ENCODE measurements at places on chromosomes 5 and 9.

DNA sequence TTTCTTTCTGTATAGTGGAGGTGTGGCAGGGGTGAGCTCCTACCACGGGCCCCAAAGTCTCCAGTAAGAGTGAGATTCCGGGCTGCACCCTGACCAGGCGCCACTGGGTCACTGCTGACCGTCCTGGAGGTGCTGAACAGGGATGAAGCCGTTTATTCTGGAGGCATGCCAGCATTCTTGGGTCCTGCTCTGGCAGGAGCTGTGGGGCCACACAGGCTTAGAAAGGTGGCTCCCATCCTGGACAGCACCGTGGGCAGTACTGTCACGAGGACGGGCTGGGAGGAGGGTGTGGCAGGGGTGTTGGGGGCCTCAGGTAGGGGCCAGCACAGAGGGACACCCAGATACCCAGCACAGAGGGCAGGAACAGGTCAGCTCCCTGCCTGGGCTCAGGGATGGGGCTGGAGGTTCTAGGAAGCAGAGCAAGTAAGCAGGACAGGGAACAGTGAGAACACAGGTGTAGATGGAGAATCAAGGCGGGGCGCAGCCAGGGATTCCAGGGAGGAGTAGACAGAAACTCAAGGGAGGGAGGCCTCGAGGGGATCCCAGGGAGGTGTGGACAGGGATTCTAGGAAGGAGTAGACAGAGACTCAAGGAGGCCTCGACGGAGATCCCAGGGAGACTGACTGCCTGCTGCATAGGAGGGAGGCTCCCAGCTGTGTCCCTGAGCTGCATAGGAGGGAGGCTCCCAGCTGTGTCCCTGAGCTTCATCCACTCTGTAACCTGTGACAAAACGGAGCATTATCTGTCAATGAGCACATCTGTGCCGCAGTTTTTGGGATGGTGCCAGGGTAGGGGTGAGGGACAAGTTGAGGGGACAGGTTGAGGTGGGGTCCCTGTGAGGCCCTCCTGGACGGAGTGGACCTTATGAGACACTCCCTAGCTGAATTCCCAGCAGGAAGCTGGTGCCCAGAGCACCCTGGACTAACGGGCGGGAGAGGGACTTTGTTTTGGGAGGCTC lies 1.1 kb upstream of the PLEKHG4B start:
- DNase-seq, result no peak

- DNase-seq, result no peak
Observed at GRCh38 chr5:35884191-35884769, 27.6 kb downstream of the IL7R start.

GRCh38 chr5:135332519-135333150 lies 66.4 kb downstream of the MACROH2A1 start:
- no peak for DNase-seq

- DNase-seq, result no peak
Observed at GRCh38 chr5:89694026-89694550, 715.5 kb downstream of the CETN3 start.

DNA sequence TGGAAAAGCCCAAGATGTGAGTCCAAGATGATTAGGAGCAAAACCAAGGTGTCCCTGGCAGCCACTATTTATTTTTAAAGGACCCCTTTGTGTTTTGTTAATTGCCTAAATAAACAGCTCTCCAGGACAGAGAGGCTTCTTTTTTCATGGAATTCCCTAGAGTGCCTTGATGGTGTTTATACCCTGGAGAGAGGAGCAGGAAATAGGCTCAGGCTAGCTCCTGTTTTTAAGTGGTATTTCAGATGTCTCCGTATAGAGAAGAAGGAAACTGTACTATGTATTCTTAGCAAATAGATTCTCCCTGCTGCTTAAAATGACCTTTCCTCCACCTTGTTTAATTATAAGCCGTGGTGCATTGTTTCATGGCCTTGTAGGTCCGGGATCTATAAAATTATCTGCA lies 292.4 kb downstream of the CD180 start:
- DNase-seq, result no peak

GRCh38 chr5:144680711-144681110 lies 510.0 kb downstream of the KCTD16 start:
- DNase-seq, result no peak

- DNase-seq, result no peak
Observed at GRCh38 chr5:40955313-40955712, 46.0 kb downstream of the C7 start.

GRCh38 chr5:36790847-36791246 lies 85.7 kb upstream of the NIPBL start:
- DNase-seq, result no peak

- no peak for DNase-seq
Observed at GRCh38 chr5:56286015-56286884, 53.1 kb upstream of the ANKRD55 start.

DNA sequence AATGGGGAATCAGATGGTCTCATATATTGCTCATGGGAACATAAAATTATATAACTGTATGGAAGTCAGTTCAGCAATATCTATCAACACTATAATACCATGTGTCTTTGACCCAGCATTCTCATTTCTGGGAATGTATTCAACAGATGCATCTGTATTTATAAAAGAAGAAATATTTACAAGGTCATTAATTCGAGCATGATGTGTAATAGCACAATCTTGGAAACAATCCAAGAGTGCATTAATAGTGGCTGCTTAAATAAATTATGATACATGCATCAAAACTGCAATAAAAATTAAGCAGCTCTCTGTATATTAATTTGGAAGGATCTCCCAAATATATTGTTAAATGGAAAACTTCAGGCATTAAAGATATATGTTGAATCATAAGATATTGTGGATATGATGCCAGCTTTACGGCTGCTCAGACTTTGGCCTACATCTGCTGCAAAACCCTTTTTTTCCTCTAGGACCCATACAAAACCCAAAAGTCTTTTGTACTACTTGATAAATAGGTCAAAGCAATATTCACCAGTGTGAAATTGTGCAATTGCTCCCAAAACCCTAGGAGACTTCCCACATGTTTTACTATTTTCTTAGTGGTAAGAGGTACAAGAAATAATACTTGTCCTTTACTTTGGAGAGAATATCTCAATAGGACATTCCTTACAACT lies 45.3 kb upstream of the ISOC1 start:
- no peak for DNase-seq

DNA sequence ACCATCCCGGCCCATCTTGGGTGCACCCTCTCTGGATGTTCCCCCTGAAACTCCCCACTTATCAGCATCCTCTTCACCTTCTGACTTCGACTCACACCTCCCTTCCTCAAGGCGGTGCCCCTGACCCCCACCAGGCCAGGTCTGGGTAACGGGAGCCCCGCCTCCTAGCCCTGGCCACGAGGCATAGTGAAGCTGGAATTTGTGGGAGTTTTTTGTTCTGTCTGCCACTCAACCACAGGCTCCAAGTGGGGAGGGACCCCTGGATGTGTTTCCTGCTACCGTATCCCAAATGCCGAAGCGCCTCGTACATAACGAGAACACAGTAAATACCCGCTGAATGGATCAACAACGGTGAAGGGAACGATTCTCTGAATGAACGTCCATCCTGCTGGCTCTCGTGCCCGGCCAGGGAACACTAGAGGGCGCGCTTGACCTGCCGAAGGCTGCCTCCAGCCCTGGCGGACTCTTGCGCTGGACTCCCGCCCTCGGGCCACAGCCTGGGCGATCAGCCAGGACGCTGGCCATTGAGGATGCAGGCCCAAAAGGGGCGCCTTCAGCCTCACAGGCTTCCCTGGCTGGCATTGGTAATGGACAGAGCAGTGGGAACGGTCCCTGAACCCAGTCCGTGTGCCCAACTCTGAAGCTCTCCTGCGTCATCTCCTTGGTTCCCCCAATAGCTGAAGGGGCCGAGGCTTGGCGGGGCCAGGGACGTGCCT lies 47.3 kb upstream of the PHYKPL start:
- peak; percentile 21 for DNase-seq

DNA sequence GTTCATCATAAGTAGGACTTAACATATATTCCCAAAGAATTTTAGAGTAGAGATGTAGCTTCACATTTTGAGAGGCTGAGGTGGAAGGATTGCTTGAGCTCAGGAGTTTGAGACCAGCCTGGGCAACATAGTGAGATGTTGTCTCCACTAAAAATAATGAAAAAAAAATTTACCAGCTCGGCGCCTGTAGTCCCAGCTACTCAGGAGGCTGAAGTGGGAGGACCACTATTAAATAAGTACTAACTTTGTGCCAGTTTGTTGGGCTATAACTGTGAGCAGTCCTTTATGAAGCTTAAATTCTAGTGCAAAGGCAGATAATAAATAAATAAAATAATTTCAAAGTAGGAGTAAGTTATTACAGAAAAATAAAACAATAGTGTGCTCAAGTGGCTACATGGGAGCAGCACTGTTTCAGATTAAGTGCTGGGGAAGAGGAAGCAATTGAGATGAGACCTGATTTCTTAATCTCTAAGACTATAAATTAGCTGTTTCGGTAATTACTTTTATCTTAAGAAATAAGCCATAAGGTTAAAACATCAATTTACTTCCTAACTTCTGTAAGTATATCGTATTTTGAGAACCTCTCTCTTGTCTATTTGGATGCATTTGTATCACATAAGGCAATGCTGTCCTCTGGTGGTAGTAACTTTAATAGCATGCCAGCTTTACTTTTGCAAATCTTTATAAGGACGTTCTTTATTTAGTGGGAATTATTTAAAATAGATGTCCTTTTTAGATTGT lies 98.9 kb downstream of the CSNK1G3 start:
- peak; percentile 26 for DNase-seq

DNA sequence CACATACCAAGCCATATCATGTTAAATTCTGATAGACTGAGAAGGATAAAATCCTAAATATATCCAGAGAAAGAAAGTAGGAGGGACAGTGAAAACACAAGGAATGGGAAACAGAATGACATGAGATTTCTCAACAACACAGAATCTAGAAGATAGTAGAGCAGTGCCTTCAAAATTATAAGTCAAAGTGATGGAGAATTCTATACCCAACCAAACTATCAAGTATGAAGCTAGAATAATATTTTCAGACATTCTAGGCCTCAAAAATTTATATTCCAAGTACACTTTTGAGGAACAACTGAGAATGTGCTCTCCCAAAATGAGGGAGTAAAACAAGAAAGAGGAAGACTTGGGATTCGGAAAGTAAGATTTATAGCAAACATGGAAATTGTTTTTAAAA lies 10.9 kb upstream of the TTLL11 start:
- DNase-seq, result no peak

GRCh38 chr5:137036640-137037039 lies 462.5 kb downstream of the SPOCK1 start:
- no peak for DNase-seq

GRCh38 chr5:60372786-60373185 lies 327.2 kb downstream of the DEPDC1B start:
- DNase-seq, result no peak

GRCh38 chr9:110143950-110144545 lies 63.9 kb downstream of the C9orf152 start:
- no peak for DNase-seq

DNA sequence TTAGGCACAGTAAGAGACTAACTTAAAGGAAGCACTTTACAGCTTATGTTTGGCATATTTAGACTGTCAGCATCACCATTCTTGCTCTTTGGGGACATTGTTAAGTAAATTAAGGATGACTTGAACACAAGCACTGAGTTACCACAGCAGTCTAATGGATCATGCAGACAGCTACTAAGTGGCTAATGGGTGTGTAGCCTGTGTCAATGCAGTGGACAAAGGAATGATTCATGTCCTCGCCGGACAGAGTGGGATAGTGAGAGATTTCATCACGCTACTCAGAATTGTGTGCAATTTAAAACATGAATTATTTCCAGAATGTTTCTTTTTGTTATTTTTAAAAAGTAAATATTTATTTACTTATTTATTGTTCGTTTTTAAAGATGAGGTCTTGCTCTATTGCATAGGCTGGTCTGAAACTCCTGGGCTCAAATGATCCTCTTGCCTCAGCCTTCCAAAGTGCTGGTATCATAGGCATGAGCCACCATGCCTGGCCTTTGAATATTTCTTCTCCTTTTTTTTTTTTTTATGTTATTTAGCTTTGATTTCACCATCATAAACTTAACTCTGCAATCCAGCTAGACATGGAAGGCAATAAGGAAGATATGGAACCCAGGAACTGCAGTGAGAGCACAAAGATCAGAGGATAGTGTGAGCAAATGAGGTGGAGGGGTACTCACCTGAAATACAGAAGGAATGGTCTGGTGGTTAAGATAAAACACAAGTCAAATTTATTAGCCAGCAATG lies 53.0 kb upstream of the KLF4 start:
- DNase-seq, result no peak

DNA sequence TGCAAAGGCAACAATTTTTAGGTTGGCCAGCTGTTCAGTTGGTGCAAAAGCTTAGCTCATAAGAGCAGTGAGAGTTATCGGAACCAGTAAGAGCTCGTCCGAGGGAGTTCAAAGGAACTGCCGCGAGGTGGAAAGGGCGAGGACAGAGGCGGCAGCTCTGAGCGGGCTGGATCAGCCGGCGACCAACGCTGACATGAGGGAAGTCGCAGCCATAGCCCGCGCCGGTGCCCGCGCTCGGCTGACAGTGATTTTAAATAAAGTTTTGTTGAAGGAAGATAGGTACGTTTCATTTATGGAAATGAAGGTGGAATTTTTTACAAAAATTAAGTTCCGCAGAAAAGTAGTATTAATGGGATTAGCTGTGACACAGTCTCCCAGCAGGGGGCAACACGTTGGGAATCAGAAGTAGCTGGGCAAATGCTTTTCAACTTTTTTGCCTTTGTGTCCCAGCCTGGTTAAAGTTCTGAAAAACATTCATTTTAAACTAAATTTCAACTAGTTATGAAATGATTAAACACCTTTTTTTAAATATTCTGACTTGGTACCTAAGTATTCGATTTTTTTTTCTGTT lies 43.2 kb downstream of the FBXO4 start:
- no peak for DNase-seq

DNA sequence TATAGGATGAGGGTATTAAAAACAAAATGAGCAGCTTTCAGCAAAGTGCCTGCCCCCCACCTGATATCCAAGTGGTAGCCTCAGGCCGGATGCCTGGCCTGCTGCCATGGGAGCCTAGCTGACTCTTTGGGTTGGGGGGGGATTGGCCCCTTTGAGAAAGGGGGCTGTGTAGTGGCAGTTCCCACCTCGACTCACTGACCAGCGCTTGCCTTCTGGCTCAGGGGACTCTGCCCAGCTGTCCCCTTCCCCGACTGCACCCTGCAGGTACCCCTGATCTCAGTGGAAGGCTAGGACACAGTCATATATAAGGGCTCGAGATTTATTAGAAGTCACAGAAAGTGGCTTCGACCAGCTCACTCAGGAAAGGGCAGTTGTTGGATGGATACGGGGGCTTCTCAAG lies 1.5 kb upstream of the NEUROG1 start:
- DNase-seq, result no peak

GRCh38 chr5:1761453-1761755 lies 38.2 kb downstream of the MRPL36 start:
- DNase-seq, result no peak

- DNase-seq, result no peak
Observed at GRCh38 chr5:161387121-161387520, 159.4 kb downstream of the GABRB2 start.

- no peak for DNase-seq
Observed at GRCh38 chr5:71938895-71939294, 168.4 kb upstream of the MAP1B start.

DNA sequence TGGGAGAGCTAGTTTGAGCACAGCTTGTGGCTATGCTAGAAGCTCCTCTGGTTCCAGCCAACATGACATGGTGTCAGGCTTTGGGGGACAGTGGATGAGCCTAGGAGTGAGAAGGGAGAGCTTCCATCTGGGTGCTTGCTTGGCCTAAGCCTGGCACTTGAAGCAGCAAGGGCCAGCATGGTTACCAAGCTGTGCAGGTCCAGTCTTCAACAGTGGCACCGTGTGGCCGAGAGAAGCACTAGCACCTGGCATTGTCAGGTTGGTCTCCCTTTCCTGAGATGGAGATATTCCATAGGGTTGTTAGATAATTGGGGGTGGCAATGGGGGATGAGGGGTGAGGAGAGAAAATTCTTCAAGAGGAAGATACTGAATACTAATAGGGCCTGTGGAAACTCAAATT lies 261.9 kb downstream of the PBX3 start:
- DNase-seq, result no peak
